ENCODE measurements at places on chromosomes 1 and 21. TPM values are rescaled to one million over a fixed set of nuclear protein-coding genes. Genes with fewer than 3 reads are reported as not detected.

The GBP1 gene
- total RNA-seq = 39.5 TPM

GRCh38 chr1:115650961-115651360, 9.2 kb downstream of the VANGL1 start:
- no peak for DNase-seq

DNA sequence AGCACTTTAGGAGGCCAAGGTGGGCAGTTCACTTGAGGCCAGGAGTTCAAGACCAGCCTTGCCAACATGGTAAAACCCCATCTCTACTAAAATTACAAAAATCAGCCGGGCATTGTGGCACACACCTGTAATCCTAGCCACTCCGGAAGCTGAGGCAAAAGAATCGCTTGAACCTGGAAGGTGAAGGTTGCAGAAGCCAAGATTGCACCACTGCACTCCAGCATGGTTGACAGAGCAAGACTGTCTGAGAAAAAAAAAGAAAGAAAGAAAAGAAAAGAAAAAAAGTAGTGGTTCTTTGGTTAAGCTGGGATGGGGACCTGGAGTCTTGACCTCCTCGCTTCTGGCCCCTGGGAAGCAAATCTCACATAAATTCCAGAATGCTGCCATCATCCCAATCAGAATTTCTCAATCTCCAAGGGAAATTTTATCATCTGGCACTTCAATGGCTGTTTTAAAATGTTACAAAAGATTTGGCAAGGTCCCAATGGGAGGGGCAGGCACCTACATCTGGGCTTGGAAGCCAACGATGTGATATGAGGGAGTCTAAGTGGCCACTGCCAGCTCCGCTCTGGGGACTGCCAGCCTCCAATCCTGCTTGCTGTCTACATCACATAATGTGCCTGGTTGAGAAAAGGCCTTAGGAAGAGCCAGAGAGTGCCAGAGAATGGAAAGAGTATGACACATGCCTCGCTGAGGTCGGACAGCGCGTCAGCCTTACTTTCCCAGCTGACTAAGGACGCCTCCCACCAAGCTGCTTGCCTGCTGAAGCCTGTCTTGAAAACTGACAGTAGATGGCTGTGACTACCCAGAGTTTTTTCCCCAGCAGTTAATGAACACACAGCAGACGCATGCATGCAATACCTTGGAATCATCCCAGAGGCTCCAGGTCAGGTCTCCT, 42.1 kb upstream of the SRP9 start:
- DNase-seq = no peak

DNA sequence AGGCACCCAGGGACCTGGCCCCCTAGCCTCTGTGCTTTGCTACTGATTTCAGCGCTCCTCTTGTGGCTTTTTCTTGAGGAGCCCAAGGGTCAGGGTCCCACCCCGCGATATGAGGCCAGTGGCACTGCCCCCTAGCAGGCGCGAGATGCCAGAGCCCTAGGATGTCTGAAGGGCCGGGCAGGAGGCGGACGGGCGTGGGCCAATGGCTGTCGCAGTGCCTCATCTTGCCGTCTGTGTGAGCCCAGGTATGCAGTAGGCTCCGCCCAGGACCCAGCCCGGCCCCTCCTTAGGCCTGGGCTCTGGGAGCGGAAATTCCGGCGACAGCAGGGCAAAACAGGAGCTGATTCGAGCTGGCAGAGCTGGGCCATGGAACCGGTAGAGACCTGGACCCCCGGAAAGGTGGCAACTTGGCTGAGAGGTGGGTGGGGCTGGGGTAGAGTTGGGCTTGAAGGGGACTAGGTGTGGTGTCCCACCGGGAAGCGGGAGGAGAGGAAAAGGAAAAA, at the start of gene CNKSR1:
CNKSR1 (plus strand) TSS at position 310 of the 503 bp plus-strand sequence; CDS start at position 367, 57 bp downstream.
- DNase-seq = no peak

The CELA3A gene
- not detected for total RNA-seq

DNA sequence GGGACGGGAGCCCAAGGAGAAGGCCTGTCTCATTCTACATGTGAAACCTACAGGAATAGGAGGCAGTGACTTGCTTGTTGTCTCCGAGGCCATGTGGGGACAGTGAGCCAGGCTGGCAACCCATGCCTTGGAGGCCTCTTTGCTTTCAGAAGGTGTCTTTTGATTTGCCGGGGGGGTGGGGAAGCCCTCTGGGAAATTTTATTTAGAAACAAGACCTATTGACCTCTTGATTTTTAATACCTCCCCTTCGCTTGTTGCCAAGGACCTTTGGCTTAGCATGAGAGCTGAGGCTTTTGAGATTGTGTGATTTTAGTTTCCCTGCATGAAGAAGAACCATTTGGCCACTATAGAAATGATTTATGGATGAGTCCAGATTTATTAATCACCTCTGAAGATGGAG, 4.1 kb downstream of the ARMH1 start:
- no peak for DNase-seq

The TUFT1 gene
- 2.3 TPM for total RNA-seq

DNA sequence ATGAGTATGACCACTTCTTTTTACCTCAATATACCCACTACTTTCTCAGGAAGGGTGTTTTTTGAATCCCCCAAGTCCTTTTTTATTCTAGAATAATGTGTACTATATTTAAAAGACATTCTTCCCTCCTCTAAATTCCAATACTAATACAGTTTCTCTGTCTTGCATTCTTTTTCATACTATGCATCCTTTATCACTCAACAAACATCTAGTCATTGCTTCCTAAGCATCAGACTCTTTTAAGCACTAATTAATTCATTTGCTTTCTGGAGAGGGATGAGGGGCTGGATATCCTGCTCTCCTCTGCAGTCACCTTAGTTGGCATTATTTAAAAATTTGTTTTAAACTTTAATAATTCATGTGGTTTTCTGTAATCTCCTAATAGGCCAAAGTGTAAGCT, 838.8 kb downstream of the KCNT2 start:
- no peak for DNase-seq

DNA sequence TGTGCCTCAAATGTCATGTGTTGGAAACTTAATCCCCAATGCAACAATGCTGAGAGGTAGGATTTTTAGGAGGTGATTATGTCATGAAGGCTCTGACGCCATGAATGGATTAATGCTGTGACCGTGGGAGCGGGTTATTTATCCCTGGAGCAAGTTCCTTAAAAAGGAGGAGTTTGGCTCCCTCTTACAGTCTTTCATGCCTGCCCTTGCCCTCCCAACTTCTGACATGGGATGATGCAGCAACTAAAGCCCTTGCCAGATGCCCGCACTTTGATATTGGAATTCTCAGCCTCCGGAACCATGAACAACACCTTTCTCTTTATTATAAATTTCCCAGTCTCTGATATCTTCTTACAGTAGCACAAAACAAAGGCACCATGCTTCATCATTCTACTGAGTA, 685.3 kb upstream of the CHRM3 start:
- no peak for DNase-seq
